Tongue (tissue), 3 donors: ENCODE measurements at places on chromosomes 3 and 15.

- DNase-seq, result no peak
These were observed 166.3 kb downstream of the GREM1 start for GRCh38 chr15:32884146-32884545.

DNA sequence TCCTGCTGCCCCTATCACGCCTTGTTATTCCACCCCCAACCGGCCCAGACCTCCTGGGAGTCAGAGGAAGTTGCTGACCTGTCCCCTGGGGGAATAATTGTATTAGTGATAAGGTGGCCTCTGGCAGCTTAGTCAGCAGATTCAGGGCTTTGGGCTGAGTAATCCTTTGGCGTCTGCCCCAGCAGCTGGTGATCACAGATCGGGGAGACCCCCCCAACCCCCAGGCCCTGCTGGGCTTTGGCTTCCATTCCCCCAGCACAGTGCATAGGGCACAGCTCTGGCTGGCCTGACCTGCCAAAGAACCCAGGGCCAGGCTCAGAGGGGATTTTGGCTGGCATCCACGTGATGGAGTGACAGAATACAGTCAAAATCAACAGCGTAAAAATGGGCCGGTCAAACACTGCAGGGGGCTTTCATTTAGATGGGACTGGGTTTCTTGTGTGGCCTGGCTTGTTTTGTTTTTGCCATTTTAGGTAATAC lies 3.9 kb upstream of the NR2E3 start:
- peak; percentile 55 for DNase-seq

GRCh38 chr15:74438721-74439316 lies 5.1 kb upstream of the SEMA7A start:
- peak; percentile 89 for DNase-seq

GRCh38 chr3:159266779-159267178 lies 464.9 kb downstream of the MFSD1 start:
- DNase-seq, result peak; percentile 51

DNA sequence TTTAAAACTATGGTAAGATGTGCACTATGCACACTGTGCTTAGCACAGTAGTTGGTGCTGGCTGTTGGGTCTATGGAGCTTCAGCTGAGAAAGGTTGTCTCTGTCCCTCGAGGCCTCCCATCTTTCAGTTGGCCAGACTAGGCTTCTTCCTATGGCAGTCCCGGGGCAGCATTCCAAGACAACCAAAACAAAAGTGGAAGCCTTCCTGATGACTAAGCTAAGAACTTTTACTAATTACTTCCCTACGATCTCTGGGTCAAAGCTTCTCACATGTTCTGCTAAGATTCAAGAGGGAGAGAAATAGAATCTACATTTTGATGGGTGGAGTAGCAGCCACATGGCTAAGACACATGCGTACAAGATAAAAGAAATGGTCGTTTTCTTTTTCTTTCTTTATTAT lies 342.8 kb downstream of the TUSC7 start:
- DNase-seq, result no peak

- DNase-seq, result no peak
These were observed 109.8 kb upstream of the TBC1D5 start for GRCh38 chr3:17852217-17852616.

GRCh38 chr15:83278191-83278590 lies 6.3 kb downstream of the BNC1 start:
- DNase-seq, result no peak

- DNase-seq, result peak; percentile 18
These were observed 18.7 kb downstream of the RASGRF1 start for GRCh38 chr15:79071901-79072300.

- DNase-seq, result no peak
These were observed 153.8 kb upstream of the TSC22D2 start for GRCh38 chr3:150254309-150254708.

DNA sequence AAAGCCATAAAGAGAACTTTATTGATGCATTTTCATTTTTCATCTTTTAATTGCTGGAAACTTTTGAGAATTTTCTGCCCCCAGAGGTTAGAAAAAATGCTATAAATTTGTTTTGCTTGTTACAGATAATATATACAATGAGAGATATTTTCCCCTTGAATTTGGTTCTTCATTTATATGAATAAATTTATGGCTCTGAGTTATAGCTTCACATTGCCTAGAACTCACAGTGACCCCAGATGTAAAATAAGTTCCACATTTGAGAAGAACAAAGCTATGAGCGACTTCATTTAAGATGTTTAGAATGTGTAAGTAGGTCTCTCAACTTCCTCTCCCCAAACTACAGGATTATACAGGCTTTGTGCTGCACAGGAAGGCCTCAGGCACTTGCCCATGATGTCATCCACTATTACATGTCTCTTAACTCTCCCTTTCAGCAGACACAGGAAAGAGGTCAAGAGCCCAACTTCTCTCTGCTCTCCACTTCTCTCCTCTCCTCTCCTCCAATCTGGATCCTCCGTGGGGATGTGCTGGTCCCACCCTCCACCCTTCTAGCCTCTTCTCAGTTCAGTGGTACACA lies 92.8 kb downstream of the DUT start:
- DNase-seq, result no peak

DNA sequence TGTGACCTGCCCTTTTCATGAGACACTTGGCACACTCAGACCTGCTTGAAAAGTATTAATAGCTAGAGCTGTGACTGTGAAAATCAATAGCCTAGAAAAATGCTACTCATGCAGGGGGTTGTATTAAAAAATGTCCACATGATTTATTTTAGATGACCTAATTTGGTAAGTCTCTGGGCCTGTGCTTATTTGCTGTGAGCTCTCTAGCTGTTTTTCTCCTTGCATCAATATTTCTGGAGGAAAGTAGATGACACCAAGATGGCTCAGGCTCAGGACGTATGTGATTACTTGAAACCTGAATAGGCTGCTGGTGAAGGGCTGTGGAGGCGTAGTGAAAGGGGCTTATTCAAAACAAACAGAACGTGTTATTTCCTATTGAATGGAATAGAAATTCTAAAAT lies 29.5 kb downstream of the KCNAB1 start:
- peak; percentile 33 for DNase-seq

GRCh38 chr3:38165722-38166387 lies 518 bp downstream of the OXSR1 start:
- DNase-seq, result peak; percentile 45

DNA sequence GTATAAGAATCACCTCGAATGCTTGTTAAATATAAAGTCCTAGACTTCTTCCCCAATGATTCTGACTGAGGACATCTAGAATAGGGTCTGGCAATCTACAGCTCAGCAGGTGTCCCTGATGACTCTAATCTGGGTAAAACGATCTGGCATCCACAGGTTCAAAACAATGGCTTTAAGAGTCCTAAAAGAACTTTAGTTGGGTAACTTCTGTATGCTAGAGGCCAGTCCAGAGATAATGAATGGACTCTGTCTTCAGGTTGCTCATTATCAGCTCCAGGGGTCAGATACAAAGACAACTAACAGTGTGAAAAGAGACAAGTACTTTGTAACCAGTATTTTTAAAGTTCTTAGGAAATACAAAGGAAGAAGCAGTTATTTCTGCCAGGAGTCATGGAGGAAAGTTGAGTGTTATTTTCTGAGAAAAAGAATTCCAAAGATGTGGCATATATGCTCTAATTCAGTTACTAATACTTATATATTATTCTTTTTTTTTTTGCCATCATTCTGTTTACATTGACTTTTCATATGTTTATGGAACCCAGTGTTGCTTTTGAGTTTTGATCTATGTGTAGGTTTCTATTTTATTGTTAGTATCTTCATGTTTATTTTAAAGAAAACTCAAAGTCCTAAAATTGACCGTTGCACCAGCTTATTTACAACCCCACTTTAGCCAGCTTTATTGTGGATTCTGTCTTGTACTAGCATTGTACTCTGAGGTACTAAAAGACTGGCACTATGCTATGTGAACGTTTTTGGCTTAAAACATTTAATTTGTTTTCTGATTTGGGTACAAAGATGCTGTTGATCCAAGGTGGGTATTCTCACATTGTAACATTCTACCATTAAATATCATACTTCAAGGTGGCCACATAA lies 3.1 kb upstream of the GPR15 start:
- DNase-seq, result no peak

GRCh38 chr3:128433837-128434165 lies 32.9 kb downstream of the DNAJB8 start:
- no peak for DNase-seq

GRCh38 chr3:187336322-187336721 lies 31.9 kb upstream of the RTP4 start:
- no peak for DNase-seq

DNA sequence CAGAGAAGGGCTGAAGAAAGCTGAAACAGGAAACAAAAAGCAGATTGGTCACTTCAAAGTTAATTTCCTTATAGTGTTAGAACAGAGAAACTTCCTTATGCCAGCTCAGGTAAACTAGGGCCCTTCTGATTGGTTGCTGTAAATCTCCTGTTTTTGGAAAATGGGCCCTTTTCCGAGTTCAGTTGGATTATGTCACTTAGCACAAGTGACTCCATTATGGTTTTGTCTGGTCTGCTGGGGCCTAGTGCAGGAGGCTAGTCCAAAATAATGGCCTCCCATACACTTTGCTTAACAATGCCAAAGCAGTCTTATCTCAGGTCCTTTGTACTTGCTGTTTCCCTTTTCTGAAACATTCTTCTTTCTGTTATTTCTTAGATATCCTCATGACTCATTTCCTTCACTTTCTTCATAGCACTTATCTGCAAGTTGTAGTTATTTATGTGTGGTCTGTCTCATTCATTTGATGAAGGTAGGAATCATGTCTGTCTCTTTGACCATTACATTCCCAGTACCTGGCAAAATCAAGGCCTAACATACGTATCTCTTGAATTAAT lies 7.7 kb upstream of the DCP1A start:
- no peak for DNase-seq

- DNase-seq, result no peak
These were observed 350.3 kb upstream of the DPPA4 start for GRCh38 chr3:109687626-109688025.

GRCh38 chr15:75732177-75732808 lies 19.6 kb upstream of the CSPG4 start:
- peak; percentile 58 for DNase-seq

DNA sequence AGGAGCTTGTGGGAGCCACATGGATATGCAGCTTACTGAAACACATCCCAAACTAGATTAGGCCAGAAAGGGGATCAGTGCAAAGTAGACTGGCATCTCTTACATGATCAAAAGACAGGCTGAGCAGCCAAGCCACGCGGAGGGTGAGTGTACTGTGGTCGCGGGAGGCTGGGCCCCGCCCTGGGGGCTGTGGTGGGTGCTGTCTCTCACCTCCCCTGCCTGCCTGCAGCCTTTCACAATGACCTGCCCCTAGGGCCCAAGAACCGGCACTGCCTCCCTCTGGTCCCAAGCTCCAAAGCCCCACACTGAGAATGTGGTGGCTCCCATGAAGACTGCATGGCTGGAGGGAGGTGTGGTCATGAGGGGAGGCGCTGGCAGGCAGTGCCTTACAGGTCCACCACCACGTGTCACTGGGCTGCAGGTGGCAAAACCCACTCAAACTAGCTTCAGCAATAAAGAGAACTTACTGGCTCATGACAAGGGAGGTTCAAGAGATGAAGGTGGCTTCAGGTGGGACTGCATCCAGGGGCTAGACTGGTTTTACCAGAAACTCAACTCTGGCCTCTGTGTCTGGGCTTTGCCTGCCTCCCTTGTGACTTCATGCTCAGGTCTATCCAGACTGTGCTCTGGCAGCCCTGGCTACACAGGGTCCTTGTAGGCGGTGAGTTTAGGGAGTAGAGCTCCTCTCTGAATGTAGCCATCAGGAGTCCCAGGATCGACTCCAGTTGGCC lies 27.4 kb upstream of the PLXND1 start:
- DNase-seq, result no peak

- DNase-seq, result no peak
These were observed 13.9 kb downstream of the COPG1 start for GRCh38 chr3:129263161-129263910.

DNA sequence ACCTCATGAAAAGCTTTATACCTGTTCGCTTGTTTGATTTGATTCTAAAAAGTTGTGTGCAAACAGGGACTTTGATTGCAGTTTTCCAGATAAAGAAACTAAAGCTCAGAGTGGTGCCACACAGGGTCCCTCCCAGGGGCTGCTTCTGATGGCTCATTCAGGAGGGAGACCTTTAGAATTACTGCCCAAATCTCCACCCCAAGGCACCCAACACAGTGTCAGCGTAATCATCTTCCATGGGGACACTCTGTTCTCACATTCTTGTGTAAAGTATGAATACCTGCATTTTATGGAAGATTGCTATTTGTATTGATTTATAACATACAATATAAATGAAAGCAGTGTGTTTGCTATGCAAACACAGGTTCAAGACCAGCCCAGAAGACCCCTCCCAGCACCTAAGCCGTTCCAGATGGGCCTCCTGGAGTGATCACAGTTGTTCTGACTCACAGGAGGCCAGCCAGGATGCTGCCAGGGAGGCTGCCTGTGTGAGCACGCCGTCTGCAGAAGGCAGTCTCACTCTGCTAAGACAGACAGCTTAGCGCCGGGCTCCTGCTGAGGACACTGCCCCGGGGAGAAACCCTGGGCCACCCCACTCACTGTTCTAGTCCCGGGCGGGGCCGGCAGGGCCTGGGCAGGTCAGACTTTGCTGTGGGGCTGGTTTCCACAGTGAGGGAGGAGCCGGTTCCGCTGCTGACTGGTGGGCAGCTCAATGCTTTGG lies 185.6 kb downstream of the FAM43A start:
- peak; percentile 87 for DNase-seq

GRCh38 chr3:156483961-156484787 lies 70.7 kb downstream of the SSR3 start:
- DNase-seq, result peak; percentile 78

GRCh38 chr3:124063197-124063909 lies 71.4 kb upstream of the ROPN1 start:
- no peak for DNase-seq

GRCh38 chr15:58425834-58426233 lies 6.0 kb upstream of the LIPC start:
- DNase-seq, result no peak

GRCh38 chr3:127667119-127667681 lies 5.6 kb upstream of the ABTB1 start:
- no peak for DNase-seq

GRCh38 chr3:195118671-195119070 lies 152.3 kb downstream of the XXYLT1 start:
- DNase-seq, result no peak

GRCh38 chr15:58201516-58201915 lies 63.3 kb downstream of the AQP9 start:
- peak; percentile 51 for DNase-seq

GRCh38 chr3:35721628-35722027 lies 82.3 kb downstream of the ARPP21 start:
- no peak for DNase-seq

DNA sequence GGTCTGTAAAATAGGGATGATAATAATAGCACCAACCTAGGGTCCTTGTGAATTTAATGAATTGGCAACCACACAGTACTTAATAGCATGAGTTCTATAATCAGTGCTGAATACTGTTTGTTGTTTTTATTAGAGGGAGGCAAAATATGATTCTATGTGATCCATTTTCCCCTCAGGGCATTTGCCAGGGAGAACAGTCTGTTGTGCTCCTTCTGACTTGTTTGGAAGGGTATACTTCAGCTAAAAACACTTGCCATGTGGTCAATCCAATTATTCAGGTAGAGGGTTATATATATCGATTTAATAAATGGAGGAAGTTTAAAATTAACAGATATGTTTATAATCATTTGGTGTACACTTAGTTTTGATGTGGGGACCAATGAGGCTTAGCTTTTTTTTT lies 305.3 kb downstream of the CHST2 start:
- DNase-seq, result no peak

GRCh38 chr3:70771426-70772147 lies 459.1 kb upstream of the MDFIC2 start:
- DNase-seq, result no peak
